ENCODE measurements at places on chromosomes 6 and 20. TPM values are rescaled to one million over a fixed set of nuclear protein-coding genes. Genes with fewer than 3 reads are reported as not detected.

EYS gene
- total RNA-seq, result 1.4 TPM

PRDM1 gene
- total RNA-seq, result 1.8 TPM

SEC63 gene
- 46.4 TPM for total RNA-seq

PLN gene
- 0.46 TPM for total RNA-seq

OR2J2 gene
- total RNA-seq, result 0.46 TPM

PROKR2 gene
- total RNA-seq, result 4.8 TPM

MYBL2 gene
- 1.6 TPM for total RNA-seq

TNF gene
- total RNA-seq, result 0.23 TPM

CFAP206 gene
- total RNA-seq, result 14.8 TPM

PTPRT gene
- 41.5 TPM for total RNA-seq

ACOT8 gene
- total RNA-seq, result 40.4 TPM

TNFRSF6B gene
- total RNA-seq, result 1.6 TPM

NRN1 gene
- total RNA-seq, result 83.3 TPM

SPATS1 gene
- 1.2 TPM for total RNA-seq

DYNLT2 gene
- total RNA-seq, result 2.5 TPM

SNAP25 gene
- total RNA-seq, result 162 TPM

PRSS35 gene
- total RNA-seq, result 3.7 TPM

C6orf15 gene
- total RNA-seq, result not detected

TXLNB gene
- 1.2 TPM for total RNA-seq

ADAT2 gene
- total RNA-seq, result 5.1 TPM

SLC32A1 gene
- total RNA-seq, result 34.4 TPM

HRH3 gene
- 2.3 TPM for total RNA-seq

SLC18B1 gene
- total RNA-seq, result 33.0 TPM

IFNGR1 gene
- total RNA-seq, result 79.1 TPM

FOXF2 gene
- 2.3 TPM for total RNA-seq

INSM1 gene
- total RNA-seq, result 8.8 TPM

CDH26 gene
- 0.69 TPM for total RNA-seq

TRIM40 gene
- not detected for total RNA-seq

ZNF831 gene
- 0.23 TPM for total RNA-seq

ZNF311 gene
- total RNA-seq, result 5.8 TPM

MUCL3 gene
- total RNA-seq, result not detected

Data from diencephalon (tissue), 1 donor.